HEK293T (cell line): ENCODE measurements at places on chromosomes 6 and 20.

GRCh38 chr20:21437248-21437647 lies 39.9 kb upstream of the NKX2-4 start:
- DNase-seq: no peak

DNA sequence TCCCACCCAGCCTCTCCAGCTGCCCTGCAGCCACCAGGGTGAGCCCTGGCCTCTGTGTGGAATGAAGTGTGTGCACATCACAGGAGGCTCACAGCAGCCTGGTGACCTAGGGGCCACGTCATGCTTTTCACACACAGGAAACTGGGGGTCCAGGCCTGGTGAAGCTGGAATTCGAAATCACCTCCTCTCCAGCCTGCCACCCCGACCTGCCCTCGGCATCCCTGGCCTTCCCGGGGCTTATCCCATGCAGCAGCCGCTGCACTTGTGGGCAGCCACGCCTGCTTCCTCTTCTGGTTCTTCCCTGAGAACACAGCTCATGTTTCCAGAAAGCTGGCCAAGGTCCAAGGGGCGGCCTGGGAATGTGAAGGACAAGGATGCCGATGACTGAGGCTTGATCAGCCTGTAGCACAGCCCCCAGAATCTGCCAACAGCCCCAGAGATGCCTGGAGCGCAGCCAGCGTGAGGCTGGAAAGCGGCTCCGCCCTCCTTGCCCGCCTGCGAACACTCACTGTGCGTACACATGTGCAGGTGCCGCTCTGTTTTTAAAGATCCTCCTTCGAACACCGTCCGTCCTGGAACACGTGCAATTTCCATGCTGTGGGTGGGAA lies 4.2 kb upstream of the NTSR1 start:
- DNase-seq: peak; percentile 32

DNA sequence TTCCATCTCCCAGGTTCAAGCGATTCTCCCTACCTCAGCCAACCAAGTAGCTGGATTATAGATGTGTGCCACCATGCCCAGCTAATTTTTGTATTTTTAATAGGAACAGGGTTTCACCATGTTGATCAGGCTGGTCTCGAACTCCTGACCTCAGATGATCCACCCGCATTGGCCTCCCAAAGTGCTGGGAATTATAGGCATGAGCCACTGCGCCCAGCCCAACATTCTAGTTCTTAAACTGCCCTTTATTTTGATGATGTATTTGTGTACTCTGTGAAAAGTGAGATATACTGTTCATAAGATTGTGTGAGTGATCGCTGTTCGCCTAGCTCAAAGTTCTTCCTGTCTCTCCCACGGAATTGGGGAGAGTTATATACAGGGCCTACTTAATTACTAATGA lies 93.1 kb downstream of the HFE start:
- no peak for DNase-seq

- DNase-seq: peak; percentile 94
Measured at GRCh38 chr20:19757487-19758132, 448 bp upstream of the RIN2 start.

GRCh38 chr20:10469599-10469998 lies 34.5 kb downstream of the SLX4IP start:
- DNase-seq: peak; percentile 55

- DNase-seq: no peak
Measured at GRCh38 chr6:108750801-108751200, 97.4 kb upstream of the ARMC2 start.

DNA sequence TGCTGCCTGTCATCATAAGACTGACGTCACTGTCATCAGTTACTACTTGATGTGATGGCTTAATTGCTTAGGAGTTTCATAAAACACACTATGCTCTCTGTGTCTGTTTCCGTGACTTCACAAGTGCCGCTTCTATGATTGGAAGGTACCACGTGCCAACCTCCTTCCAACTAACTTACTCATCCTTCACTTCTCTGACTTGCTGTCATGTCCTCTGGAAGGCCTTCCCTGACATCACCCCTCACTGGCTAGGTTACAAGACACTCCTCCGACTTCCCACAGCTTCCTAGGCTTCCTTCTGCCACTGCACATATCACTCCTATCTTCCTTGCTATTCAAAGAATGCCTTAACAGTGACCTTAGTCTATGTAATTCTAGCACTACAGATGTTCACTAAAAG lies 20.4 kb downstream of the SERINC3 start:
- DNase-seq: no peak

DNA sequence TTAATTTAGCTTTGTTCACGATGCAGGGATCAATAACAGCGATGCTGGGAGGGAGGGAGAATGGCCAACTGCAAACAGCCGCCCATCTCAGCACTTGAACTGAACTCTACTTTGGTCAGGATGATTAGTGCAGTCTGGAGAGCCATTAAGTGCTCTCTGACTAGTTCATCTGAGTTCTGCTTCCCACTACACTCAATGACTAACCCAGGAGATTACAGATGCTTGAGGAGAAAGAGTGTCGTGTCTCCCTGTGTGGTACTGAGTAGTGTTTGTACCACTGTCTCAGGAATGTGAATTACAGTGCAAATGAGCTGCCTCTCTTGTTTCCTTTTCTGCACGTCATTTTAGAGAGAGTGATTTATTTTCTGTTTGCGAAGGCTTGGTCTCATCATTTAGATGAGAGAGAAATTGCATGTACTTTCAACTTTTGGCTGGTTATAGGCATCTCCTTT lies 23.5 kb downstream of the CARMIL1 start:
- DNase-seq: no peak
